Hematopoietic multipotent progenitor cell (in vitro differentiated cells): ENCODE measurements at places on chromosomes 6 and 20.

DNA sequence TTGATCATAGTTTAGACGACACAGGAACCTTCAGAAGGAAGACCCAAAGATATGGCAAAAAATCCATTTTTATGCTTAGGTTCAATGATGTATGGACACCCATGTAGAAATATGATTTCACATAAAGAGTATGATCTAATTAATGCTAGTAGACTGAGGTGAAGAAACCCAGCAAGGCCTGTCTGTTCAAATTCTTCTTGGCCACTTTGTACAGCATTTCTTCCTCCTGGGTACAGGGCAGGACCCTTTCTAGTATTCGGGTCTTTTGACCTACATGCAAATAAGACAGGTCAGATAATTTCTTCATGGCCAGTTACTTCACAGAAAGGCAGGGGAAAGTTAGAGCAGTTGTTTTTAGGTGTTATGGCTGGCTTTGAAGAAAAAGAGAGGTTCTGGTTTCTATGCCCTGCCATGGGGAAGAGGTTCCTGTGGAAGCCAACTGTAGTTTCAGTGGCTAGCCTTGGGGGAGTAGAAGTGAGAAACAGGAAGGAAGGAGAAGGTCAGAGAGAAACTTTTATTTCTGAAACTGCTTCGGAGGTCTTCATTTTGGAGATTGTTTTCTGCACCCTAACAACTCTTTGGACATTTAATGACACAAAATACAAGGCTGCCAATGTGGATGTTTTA is 208.3 kb downstream of the PTPRK start:
- no peak for DNase-seq

DNA sequence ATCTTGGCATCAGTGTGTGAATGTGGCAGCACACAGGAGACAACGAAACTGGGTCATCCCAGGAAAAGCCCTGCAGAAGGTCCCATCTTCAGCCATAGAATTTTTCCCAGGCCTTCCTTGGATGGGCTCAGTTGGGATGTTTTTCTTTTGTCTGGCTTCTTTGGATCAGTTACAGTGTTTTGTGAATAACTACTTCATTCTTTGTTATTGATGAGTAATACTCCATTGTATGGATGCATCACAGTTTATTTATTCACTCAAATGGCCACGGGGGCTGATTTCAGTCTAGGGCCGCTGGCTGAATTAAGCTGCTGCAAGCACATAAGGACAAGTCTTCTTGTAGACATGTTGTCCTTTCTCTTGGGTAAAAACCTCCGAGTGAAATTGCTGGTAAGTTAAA is 81.3 kb upstream of the CD93 start:
- no peak for DNase-seq

- no peak for DNase-seq
These were observed 27.8 kb upstream of the MYCT1 start for GRCh38 chr6:152669895-152670294.

GRCh38 chr6:44123544-44123943 is 3.7 kb downstream of the MRPL14 start:
- DNase-seq: no peak

DNA sequence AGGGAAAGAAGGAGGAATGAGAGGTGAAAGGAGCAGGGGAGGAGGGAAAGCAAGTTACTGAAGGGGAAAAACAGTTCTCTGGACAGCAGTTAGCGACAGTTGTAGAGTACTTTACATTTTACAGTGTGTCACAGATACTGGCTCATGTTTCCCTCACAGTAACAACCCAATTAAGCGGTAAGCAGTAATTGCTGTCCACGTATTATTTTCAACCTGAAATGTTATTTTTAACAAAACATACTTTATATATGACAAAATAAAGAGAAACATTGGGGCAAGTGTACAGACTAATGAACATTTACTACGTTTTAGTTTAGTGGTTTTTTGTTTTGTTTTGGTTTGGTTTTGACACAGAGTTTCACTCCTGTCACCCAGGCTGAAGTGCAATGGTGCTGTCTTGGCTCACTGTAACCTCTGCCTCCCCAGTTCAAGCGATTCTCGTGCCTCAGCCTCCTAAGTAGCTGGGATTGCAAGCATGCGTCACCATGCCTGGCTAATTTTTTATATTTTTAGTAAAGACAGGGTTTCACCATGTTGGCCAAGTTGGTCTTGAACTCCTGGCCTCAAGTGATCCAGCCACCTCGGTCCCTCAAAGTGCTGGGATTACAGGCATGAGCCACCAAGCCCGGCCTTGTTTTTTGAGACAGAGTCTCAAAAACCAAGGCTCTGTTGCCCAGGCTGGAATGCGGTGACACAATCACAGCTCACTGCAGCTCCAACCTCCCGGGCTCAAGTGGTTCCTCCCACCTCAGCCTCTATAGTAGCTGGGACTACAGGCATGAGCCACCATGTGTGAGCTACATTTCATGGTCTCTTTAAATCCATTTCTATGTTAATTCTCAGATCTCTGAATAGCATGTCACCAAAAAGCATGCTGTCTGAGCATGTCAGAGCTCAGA is 22.6 kb upstream of the BTN3A2 start:
- no peak for DNase-seq

- no peak for DNase-seq
These were observed 446.7 kb downstream of the BCKDHB start for GRCh38 chr6:80553071-80553740.
